ENCODE measurements at places on chromosomes 6 and 20.

DNA sequence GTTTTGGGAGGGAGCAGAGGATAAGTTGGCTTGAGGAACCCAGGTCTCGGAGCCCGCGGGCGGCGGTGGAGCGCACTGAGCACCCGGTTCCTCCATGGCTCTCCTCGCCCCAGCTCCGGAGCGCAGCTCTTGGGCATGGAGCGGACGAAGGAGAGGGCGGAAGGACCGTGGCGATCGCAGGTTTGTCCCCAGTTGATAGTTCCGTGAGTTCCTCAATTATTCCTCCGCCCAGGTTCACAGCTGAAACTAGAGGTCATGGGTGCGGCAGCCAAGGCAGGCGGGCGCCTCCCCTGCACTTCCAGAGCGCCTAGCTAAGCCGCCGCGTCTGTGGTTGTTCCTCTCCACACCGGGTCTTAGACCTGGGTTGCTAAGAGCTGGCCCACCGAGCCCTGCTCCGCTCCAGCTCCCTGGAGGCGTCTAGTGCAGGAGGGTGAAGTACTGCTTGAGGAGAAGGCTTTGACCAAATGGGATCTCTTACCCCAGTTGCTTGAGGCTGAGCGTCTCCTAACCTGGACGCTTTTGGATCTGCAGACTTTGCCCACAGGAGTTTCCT lies at the start of gene HTR1B:
TSS of gene HTR1B (minus strand) at position 184 of the 553 bp plus-strand sequence. CDS start at position 96, 88 bp downstream.
- no peak for DNase-seq

GRCh38 chr20:711576-711975 lies 36.0 kb upstream of the SCRT2 start:
- no peak for DNase-seq

DNA sequence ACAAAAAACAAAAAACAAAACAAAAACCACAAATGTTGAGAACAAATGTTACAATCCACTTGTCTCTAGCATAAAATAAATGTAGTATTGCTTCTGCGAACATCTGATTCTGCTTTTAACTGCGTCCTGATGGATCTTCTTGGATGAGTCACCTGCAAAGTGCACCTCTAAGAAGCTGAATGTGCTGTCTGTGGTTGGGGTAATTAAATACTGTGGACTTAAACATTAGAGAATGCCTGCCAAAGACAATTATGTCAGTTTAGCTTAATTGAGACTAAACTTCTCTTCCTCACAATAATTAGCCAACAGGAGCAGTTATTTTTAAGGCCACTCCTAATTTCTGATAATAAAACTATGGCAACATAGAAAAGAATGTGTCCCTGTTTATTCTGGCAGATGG lies 253.4 kb downstream of the PHACTR1 start:
- no peak for DNase-seq

DNA sequence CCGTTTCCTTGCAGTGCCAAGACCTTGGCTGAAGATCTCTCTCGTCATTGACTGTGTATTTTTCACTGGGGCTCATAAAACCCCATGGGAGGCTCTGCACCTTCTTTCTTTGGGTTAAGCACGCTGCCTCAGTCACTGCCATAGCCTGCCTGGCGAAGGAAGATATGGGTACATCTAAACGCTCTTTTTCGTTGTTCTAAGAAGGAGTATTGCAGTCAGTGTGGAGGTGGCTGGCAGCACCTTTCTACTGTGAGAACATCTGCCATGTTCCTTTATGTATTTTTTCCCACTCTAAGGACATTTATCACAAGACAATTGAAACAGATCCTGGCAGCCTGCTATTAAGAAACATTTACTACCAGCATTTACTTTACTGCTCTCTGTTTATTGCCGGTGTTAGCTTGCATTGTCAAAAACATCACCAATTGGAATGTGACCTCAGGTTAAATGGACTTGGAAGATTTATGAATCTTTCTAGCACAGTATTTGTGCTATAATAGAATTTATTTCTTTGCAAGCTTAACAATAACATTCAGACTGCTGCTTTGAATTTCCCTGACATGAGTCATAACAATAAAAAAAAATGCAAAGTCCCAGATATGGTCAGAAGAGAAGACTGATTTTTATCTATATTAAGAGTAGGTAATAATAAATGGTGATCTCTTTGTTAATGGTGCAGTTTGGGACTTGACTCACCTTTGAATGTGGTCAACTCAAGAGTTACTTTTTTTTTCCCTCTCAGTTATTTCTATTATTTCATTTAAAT lies 62.2 kb upstream of the CLDN20 start:
- DNase-seq, result no peak

DNA sequence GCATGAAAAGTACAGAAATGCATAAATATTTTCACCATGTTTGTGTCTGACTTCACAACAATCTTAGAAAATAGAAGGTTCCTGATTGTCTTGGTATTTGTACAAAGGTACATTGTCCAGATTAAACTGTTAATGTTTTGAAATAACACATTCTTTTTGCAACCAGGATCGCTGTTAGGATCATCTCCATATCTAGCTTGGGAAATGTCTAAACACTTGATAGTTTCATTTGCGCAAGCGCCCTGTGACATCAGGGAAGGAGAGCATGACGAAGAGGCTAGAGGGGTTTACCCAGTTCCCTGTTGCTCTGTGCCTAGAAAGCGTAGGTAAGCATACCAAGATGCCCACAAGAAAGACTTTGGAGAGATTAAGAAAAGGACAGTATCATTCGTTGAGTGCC lies 19.4 kb downstream of the ALDH8A1 start:
- no peak for DNase-seq

GRCh38 chr6:28161410-28162079 lies 19.9 kb downstream of the ZKSCAN8 start:
- DNase-seq, result peak; percentile 65

- no peak for DNase-seq
Observed at GRCh38 chr6:143401068-143401446, 49.4 kb downstream of the ADAT2 start.

- DNase-seq, result no peak
Observed at GRCh38 chr6:81940451-81940985, 188.0 kb upstream of the TENT5A start.

DNA sequence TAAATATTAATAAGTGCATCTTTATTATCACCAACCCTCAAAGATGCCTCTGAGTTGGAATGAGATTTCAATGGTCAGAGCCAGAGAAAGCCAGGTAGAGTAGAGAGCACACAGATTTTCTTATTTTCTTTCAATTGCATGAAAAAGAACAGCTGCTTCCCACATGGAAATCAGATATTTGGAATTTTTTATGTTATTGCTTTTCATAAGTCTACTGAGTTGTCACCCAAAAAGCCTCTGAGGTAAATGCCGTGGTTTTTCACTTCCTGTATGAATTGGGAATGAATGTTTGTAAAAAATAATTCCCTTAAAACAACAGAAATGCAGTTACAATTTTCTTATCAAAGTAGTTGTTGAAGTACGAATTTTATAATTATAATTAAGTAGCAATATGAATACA lies 563.1 kb downstream of the RFPL4B start:
- DNase-seq, result no peak

DNA sequence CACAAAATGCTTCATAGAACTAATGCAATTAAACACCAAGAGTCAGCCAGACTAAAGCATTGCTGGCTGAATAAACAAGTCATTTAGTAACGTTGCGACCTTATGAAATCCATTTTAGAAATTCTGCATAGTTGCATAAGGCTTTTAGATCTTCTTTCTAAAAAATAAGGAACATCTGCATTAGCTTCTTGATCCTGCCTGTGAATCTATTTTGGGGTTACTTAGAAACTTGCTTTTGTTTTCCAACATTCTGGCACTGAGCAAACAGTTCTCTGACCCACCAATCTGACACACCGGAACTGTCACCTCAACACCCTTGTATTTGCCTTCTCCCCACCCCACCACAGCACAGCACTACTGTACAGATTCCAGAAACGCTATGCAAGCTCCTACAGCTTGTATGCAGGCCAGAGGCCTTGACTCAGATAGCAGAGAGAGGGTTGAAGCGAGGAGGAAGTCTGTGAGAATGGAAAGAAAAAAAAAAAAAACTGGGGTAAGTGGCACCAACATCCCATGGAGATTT lies 55.0 kb downstream of the KIF13A start:
- no peak for DNase-seq

All from GM12891 (cell line).